Hair follicular keratinocyte (primary cell): ENCODE measurements at places on chromosomes 1 and 21. TPM values are rescaled to one million over a fixed set of nuclear protein-coding genes. Genes with fewer than 3 reads are reported as not detected.

The SLC25A33 gene
- total RNA-seq: 7.3 and 12.9 TPM in 2 replicates

The GUCA2B gene
- total RNA-seq: not detected in 2 replicates

The TMPRSS15 gene
- not detected in 2 replicates for total RNA-seq

The APOBEC4 gene
- total RNA-seq: not detected in 2 replicates

The TMPRSS2 gene
- not detected in 2 replicates for total RNA-seq

The KRTAP13-2 gene
- not detected in 2 replicates for total RNA-seq

The PGLYRP4 gene
- 0.30 and 0.55 TPM in 2 replicates for total RNA-seq

The EPHA8 gene
- 0.04 TPM in 1 of 2 replicates, not detected in the other for total RNA-seq

The MNDA gene
- not detected in 2 replicates for total RNA-seq

The CYP4A22 gene
- total RNA-seq: not detected in 2 replicates

The ECE1 gene
- total RNA-seq: 48.0 and 77.9 TPM in 2 replicates

The DPT gene
- total RNA-seq: not detected in 2 replicates

The FAM163A gene
- total RNA-seq: not detected in 2 replicates

The KCNK2 gene
- 0.46 TPM in 1 of 2 replicates, not detected in the other for total RNA-seq

The MPL gene
- 0.08 and 0.34 TPM in 2 replicates for total RNA-seq

The OR2L8 gene
- not detected in 2 replicates for total RNA-seq

The AADACL4 gene
- total RNA-seq: not detected in 2 replicates

The THAP3 gene
- 12.0 and 13.7 TPM in 2 replicates for total RNA-seq
